NCI-H1436 (cell line): ENCODE measurements at places on chromosomes 5 and 9.

DNA sequence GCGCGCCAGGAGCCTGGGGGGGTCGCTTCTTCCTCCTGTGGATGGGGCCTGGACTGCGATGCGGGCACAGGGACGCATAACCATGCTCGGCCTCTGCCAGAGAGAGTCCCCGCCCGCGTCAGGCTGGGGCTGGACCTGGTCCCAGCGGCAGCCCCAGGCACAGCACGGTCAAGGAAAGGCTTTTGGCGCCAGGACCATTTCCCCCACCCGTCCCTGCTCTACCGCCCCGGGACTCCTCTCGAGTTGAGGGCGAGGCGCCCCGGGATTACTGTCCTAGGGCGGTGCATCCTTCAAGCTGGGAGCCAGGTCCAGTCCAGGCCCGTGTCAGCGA, 341 bp downstream of the MXD3 start:
- DNase-seq, result no peak

DNA sequence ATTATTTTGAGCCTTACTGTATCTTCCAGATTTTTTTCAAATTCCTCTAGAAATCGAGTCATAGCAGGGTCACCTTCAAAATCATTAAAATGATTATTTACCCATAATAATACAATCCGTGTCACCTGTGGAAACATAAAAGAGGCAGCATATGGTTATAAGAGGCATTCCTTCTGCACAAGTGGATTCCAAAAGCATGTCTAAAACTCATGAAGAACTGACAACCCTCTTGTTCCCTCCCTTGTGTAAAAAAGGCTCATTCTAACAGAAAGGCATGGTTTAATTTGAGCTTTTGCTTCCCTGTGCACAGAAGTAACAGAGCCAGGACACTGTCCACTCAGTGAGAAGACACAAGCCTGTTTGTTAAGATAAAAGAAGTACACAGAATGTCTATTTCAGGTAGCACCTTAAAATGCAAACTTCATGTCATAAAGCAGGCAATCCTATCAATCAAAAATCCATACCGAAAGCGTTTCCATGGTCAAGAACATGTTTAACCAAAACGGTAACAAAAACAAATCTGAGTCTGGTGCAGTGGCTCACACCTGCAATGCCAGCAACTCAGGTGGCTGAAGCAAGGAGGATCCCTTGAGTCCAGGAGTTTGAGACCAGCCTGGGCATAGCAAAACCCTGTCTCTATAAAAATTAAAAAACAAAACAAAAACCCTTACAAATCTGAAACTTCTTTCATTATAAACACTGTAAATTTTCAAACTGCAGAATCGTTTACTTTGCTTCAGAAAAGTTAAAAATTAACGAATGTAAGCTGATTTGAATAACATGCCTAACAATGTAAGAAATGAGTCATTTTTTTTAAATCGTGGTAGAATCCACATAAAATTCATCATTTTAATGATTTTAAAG, 139.3 kb downstream of the RAPGEF6 start:
- no peak for DNase-seq

DNA sequence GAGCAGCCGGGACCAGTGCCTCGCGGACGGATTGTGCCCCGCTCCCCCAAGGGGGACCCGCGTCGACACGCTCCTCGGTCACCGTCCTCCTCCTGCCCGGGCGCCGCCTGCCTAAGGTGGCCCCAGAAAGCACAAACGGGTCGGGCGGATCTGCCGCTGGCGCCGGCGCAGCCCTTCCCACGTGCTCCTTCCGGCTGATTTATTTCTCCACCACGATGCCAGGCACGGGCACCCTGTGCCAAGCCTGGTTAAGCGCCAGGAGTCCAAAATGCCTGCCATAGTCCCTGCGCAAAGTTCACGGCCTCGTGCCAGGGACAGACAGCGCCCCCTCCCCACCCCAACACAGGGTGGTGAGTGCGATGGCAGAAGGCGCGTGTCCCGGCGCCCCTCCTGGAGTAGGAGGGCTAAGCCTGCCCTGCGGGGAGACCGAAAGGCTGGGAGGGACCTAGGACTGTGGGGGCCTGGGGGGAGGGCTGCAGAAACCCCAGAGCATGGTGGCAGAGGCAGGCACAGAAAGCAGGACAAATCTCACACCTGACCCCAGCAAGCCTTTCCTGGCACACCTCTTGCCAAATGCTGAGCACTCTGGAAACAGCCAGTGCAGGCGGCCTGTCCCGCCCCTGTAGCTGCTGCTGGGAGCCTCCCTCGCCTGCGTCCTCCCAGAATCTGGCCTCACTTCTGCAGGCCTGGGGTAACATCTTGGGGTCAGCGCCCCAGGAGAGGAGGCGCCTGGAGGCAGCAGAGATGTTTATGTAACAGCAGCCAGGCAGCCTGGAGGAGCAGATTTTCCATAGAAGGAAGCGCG, 1.1 kb upstream of the NOTCH1 start:
- DNase-seq, result no peak

GRCh38 chr5:59838989-59839388, 54.5 kb downstream of the PDE4D start:
- DNase-seq, result no peak

DNA sequence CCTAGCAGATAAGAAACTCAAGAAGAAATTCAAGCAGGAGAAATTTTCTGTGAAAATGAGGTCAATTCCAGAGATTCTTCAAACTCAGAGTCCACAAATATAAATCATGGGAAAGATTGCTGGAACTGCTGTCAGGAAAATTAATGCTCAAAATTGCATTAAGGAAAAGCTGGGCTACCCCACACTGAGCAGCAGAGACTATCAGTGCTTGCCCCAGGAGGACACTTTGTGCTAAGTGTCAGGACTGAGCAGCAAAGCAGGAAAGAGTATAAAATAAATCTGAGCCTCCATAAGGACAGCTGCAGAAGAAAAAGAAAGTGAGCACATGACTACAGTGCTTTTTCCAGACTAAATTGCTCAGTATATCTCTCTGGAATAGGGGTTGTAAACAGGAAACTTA, 81.6 kb downstream of the RGS7BP start:
- DNase-seq, result no peak

DNA sequence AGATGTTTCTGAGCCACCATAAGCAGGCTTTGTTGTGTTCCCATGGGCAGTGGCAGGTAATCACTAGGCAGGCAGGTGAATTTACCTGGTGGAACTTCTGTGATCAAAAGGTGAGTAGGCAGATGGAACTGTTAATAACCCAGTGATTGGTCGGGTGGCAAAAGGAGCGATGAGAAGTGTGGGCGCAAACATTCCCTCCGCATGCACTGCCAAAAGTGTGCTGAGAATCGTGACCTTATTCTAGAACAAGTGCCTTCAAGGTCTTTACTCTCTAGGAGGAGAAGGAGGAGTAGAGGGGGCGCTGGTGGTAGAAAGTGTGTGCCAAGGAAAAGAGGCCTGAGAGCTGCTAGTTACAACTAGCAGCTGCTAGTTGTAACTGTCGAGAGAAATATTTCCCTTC, 3.3 kb downstream of the OTULINL start:
- DNase-seq, result no peak

DNA sequence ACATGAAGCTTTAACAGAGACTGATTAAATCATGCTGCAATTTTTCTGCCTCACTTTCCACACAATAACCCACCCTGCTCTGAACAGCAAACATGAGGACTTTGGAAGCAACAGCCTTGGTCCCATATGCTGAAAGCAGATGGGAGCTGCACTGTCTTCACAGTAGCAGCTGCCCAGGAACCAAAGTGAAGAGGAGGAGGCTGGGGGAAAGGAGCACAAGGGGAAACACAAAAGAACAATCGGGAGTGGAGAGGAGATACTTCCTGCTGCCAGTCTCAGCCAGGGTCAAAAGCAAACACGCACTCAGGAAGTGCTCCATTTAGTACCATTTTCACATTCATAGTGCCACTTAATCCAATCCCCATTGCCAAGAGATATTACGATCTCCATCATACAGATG, 183.3 kb upstream of the PUM3 start:
- peak; percentile 84 for DNase-seq

- no peak for DNase-seq
Measured at GRCh38 chr5:142969186-142969585, 199.0 kb downstream of the ARHGAP26 start.

DNA sequence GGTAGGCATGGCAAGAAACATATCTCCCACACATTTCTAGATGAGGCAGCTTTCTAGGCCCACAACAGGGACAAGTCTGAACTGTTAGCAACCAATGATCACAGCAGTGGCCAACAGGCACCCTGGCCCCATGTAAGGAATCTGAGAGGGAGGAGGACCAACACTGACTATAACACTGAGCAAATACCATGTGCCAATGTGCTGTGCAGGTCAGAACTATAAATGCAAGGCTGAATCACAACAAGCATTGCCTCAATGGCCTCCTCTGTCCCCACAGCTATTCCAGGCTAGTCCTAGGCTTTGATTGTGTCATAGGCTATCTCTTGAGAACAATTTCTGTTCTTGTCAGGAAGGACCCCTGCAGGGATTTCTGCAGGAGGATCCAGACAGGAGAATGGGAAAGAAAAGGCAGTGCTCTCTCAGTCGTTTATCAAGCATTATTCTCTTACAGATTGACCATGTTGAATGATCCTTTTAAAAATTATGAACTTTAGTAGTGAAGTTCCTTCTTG, 221.2 kb downstream of the TLE1 start:
- DNase-seq, result no peak
